ENCODE measurements at places on chromosomes 2 and 18. TPM values are rescaled to one million over a fixed set of nuclear protein-coding genes. Genes with fewer than 3 reads are reported as not detected.
A peak's percentile ranks its signal among the peaks of the same experiment; 100 is the strongest.

DNA sequence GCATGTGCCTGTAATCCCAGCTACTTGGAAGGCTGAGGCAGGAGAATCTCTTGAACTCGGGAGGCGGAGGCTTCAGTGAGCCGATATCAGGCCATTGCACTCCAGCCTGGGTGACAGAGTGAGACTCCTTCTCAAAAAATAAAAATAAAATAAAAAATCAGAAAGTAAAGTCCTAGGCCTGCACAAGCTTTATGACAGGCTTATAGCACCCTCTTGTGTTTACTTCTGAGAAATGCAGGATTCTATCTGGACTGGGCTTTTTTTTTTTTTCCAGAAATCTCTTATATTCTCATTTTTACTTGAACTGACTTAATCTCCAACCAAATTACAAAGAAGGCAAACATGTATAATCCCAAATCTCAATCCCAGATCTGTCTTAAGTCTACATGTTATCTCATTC is 26.1 kb upstream of the REG3G start:
- no peak for DNase-seq

GRCh38 chr2:84832772-84833461 is 48.0 kb downstream of the TRABD2A start:
- peak; percentile 32 for DNase-seq

DNA sequence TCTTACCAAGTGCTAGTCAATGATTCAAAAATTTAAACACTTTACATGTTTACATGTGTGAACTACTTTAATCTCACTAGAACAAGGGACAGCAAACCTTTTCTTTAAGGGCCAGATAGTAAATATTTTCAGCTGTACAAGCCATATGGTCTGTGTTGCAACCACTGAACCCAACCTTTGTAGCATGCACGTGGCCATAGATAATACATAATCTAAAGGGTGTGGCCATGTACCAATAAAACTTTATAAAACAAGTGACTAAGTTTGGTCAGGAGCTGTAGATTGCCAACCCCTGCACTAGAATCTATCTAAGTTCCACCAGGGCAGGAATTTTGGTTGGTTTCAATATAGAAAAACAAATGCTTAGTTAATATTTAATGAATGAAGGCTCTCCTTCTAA is 18.4 kb upstream of the SPRED2 start:
- DNase-seq = no peak

GRCh38 chr18:78192054-78192453 is 787.6 kb upstream of the SALL3 start:
- DNase-seq = peak; percentile 39

- DNase-seq = no peak
Measured at GRCh38 chr2:216210701-216211540, 101.8 kb downstream of the XRCC5 start.

DNA sequence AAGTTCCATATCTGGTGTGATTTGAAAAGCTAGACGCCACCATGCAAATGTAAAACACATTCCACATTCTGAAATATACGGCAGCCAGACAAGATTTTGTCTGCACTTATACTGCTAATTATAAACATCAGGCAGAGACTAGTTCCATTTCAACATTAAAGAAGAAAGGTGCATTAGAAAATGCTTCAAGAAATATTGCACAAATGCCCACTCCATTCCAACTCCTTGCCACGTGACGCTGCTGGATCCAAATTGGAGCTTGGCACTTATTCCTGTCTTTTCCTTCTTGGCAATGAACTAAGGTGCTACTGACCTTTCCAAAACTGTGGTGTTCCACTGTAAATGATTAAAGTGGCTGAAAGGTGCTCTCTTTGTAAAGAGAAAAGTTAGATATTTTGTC is 6.3 kb downstream of the COL6A3 start:
- DNase-seq = no peak

DNA sequence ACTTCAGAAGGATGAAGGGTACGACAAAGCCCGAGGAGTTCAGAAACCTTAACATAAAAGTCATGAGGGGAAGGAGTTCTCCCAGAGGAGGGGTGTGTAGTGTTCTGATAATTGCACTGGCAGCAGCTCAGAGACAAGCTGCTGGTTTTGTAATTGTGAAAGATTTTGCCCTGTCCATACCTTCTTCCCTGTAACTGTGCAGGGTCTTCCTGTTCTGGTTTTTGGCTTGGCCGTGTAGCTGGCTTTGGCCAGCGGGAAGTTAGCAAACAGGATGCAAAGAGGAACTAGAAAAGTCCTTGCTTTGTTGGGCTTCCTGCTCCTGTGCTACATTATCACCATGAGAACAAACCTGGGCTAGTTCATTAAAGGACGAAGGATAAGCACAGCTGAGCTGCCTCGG is 160.8 kb downstream of the LPIN1 start:
- DNase-seq = no peak

DNA sequence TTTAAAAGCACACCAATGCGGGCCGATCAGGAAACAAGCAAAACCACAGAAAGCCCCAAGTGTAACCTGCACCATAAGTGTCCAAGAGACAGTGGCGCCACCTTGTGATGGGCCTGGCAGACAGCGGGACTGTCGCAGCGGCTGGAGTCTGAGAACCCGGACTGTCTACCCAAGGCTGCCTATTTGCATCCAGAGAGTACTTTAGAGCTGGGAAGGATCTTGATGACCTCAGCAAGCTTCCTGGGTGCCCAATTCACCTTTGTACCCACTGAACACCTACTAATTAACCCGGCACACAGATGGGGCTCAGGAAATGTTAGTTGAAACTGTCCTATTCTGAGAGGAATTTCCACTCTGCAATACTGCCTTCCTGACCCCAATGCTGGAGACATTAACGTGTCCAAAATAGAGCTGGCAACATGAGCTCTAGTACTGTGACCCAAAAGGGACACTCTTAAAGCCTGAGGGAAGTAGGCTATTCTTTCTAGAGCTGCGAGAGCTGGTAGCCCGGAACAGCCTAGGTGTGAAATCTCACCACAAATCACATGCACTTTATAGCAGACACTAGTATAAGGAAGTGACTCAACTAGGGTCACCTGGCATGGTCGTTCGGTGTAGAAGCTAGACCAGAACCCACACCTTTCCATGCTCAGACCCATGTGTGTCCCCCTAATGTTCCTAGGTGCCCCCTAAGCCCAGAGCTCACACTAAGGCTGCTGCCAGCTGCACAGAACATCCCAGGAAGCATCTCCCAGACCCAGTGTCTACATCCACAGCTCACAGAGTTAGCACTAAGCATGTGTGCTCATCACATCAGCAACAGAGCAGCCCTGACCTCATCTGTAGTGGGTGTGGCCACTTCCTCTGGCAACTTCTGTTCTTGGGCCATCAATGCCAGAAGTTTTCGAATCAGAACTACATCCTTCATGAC is 25.4 kb downstream of the POLR1A start:
- DNase-seq = peak; percentile 87

DNA sequence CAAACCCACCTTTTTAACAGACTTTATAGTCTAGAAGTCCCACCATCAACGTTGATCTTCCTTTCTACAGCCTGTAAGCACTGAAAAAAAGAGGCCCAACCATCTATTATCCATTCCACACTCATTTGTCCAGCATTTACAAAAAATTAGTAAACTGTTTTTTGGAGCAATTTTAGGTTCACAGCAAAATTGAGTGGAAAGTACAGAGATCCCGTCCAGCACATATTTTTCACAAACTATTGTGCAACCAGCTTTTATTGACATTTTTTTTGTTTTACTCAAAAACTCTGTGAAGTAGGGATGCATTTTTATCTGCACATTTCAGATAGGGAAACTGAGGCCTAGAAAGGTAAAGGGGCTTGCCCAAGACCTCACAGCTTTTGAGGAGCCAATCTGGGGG is 68.6 kb downstream of the TNP1 start:
- DNase-seq = no peak

GRCh38 chr18:68766433-68766832 is 31.4 kb upstream of the CCDC102B start:
- no peak for DNase-seq

DNA sequence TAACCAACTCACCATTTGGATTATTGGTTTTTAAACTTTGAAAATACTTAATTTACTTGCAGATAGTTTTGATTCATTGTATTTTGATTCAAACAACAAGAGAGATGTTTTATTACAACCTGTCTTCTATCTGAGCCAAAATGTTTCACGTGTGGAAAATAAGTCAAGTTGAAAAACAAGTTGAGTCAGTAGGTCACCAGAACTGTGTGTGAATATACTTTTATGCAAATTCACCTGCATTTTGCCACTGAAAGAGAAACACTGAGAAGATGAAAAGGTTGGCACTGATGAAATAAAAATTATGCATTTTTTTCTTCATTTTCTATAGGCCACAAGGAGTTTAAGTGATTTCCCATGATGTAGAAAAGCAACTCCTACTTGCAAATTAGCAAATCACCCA is 68.3 kb downstream of the ICOS start:
- DNase-seq = no peak

DNA sequence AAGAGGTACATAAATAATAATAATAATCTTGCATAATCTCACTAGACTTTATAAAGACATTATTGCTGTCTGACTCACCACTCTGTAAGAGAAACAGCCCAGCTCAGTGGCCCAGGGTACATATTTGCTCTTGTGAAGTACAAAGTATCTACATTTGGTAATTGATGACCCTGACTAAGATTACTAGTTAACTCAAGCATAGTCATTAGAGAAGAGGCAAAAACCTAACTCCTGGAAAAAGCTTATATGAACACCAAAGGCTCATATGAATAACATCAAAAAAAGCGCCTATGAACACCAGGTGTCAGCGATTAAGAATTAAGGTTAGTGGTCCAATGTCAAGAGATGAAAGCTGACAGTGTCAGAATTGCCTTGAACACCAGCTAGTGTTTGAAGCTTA is 38.4 kb downstream of the RAD51AP2 start:
- DNase-seq = no peak

DNA sequence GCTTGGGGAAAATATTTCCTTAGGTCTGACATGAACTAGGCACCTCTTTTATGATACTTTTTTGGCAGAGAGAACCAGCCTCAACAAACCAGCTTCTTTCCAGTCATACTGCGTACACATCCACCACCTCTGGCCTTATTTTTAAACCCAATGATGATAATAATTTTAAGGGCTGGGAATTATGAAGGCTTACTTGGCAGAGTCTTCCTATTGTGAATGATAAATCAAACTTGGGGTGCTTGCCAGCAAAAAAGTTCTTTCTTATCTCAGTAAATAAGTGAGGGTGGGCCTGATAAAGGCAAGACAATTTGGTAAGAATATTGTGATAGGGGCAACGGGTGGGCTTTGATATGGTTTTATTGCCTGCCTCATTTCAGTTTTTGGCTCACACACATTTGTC is 1230.2 kb upstream of the ZEB2 start:
- DNase-seq = no peak

- no peak for DNase-seq
Measured at GRCh38 chr2:122652670-122653069, 897.2 kb downstream of the TSN start.

DNA sequence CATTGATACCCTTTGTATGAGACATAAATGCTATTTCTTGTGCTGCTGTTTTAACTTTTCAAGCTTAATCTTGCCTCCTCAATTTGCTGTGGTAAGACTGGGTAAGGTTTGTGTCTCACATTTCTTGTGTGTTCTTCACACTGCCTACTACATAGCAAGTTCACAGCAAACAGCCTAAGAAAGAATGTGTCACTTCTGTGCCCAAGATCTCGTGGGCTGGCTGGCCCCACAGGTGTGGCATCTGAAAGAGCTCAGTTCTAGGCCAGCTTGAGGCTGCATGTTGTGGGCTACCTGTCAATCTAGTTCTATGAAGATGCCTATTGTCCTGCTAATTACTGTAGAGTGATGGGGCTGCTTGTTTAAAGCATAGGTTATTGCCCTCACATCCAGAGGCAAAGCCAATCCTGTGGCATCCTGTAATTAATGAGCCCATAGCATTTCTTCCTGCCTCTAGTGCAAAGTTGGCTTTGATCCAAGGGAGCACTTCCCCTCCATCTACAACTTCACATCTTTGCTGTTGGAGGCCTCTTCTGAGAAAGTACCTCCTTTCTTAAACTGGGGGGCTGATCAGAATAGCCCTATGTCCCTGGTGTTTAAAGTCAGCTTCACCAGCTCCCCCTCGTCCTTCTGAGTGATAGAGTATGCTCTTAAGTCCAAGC is 40.9 kb upstream of the ASPRV1 start:
- no peak for DNase-seq

- peak; percentile 64 for DNase-seq
Measured at GRCh38 chr18:3012136-3013023, 564 bp downstream of the LPIN2 start.

DNA sequence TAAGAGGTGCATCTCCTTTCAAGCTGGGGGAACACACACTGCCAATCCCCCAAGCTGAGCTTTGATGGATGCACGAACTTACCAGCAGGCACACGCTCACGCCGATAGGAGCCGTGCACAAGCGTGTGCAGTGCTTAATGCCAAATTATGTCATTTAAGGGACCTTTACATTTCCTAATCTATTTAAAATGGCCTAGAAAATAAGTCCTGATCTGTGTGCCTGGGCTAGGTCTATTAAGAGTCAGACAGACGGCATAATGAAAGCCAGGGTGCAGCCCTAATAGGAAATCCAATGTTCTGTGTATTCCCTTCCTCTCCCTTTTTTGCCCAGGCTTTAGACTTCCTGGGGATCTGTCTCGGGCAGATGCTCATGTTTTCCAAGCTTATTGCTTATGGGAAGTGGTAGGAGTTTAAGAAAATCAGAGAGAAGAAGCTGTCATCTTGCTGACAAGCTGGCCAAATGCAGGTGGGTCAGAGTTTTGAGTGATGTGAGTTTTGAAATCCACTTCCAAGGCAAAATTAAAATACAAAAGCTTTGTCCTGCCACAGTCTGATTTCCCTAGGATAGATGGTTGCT is 142.6 kb downstream of the MYT1L start:
- DNase-seq = no peak

GRCh38 chr2:200189964-200190363 is 116.5 kb upstream of the SPATS2L start:
- no peak for DNase-seq

DNA sequence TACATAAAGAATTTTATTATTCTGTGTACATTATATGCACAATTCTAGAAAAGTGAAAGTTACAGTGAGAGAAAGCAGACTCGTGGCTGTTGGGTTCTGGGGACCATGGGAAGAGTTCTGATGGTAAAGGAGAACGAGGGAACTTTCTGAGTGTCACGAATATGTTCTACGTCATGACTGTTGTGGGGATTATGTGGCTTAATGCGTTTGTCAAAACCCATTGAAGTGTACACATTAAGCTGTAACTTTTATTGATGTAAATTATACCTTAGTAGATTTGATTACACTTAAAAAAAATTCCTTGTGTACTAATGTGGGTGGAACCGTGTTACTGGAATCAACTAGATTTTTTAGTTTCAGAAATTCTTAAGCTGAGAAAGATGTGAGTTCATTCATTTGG is 426.1 kb downstream of the DSC3 start:
- no peak for DNase-seq

Gene FAM110C
- total RNA-seq = 5.2 TPM

Gene NPHP1
- total RNA-seq = 4.1 TPM

Gene NRP2
- total RNA-seq = 9.7 TPM
